ENCODE measurements at places on chromosomes 12 and 14.

DNA sequence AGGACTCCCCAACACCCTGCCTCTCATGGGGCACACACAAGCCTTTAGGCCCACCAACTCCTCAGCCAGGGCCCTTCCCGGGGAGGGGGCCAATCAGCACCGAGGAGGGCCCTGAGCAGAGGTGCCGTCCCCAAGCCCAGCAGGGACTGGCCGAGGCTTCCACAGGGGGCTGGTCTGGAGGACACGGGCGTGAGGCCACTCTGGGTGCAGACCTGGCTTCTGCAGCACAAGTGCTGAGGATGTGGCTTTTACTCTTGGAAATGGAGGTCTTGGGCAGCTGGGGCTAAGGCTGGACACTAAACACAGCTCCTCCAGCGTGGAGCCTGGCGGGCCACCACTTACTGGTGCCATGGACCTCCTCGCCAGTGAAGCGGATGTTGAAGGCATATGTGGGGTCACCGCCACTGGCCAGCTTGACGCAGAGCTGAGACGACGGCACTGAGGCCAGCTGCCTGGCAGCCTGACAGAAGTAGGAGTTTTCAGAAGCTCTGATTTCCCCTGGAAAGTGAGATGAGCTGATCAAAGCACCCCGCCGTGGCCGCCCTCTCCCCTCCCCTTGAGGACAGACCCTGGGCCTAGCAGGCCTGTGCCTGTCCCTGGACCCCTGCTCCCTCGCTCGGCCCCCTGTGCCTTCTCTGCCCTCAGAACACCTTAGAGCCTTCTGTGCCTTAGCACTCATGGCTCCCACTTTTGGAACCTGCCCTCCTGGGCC is 44.0 kb downstream of the TRAFD1 start:
- H3K4me1 ChIP-seq = peaks cover 3% of the 10 kb centered on the region
- peak overlapping the region; percentile 44 for H3K27ac ChIP-seq
- no peaks in the 10 kb centered on the region for H3K36me3 ChIP-seq
- DNase-seq = no peak

DNA sequence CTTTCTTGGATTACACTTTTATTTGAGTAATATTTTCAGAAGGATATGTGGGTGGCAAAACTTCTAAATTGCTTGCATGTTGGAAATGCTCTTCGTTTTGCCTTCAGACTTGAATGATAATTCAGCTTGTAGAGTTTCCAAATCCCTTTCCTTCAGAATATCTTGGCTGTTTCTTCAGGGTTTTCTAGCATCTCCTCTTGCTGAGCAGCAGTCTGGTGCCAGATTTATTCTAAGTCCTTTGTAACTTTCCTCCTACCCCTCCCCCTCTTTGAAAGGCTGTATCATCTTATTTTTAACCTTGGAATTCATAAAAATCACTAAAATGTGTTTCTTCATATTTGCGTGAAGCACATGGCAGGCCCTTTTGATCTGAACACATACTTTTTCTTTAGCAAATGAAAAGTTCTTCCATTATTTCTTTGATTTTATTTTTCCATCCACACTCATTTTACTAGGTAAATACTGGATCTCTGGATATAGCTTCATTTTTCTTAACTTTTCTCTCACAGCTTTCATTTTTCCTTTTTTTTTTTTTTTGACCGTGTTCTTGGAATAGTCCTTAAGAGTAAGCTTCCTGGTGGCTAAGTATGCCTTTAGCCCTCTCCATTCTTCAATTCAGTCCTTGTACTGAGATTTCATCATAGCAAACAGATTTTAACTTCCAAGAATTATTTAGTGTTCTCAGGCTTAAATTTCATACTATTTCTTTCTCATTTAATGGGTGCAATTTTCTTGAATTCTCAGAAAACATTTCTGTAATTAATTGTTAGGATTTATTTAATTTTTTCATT is 102.0 kb downstream of the SLC38A4 start:
- H3K36me3 ChIP-seq = no peaks in the 10 kb centered on the region
- no peak overlapping the region for H3K4me3 ChIP-seq
- peaks cover 4% of the 10 kb centered on the region for H3K27me3 ChIP-seq
- DNase-seq = no peak
- H3K27ac ChIP-seq = no peak overlapping the region

- DNase-seq = no peak
- H3K27me3 ChIP-seq = no peaks in the 10 kb centered on the region
- H3K4me1 ChIP-seq = no peaks in the 10 kb centered on the region
- H3K36me3 ChIP-seq = peaks cover 2% of the 10 kb centered on the region
- H3K4me3 ChIP-seq = no peak overlapping the region
- no peak overlapping the region for H3K27ac ChIP-seq
Observed at GRCh38 chr12:111741235-111741812, 25.4 kb upstream of the ALDH2 start.

DNA sequence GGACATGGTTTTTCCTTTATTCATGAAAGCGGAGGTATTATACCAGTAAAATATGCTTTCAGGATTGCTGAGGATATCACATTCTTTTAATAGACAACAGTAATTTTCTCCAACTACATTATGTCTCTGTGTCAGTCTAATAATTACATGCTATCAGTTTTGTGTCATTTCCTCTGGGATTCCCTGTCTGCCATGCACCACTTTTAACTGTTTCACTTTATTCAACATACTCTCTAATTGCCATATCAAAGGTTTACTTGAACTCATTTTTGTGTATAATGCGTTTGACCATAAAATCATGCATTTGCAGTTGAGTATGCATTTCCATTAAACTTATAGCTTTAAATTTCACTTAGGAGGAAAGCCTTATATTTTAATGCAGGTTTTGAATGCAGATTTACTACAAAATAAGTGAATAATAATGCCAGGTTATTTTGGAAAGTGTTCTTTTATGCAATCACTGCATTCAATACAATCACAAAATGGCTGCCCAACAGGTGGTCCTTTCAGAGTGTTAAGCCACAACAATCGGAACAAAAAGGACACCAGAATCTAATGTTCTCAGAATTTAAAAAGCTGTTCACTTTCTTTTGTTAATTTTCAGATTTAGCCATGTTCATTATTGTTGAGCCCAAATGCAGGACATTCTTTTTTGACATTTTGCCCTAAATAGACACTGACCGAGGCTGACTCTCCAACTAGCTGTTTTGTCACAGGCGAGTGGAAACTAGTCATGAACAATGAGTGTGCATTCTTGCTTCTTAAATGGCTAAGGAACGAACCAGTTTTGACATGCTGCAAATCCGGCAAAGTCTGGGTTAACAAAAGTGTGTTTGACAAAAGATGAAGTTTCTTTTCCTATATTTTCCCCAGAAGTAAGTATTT is 40.9 kb downstream of the MBIP start:
- no peak overlapping the region for H3K4me3 ChIP-seq
- peaks cover 6% of the 10 kb centered on the region for H3K4me1 ChIP-seq
- H3K27me3 ChIP-seq = peaks cover 46% of the 10 kb centered on the region
- H3K27ac ChIP-seq = no peak overlapping the region
- H3K36me3 ChIP-seq = no peaks in the 10 kb centered on the region

DNA sequence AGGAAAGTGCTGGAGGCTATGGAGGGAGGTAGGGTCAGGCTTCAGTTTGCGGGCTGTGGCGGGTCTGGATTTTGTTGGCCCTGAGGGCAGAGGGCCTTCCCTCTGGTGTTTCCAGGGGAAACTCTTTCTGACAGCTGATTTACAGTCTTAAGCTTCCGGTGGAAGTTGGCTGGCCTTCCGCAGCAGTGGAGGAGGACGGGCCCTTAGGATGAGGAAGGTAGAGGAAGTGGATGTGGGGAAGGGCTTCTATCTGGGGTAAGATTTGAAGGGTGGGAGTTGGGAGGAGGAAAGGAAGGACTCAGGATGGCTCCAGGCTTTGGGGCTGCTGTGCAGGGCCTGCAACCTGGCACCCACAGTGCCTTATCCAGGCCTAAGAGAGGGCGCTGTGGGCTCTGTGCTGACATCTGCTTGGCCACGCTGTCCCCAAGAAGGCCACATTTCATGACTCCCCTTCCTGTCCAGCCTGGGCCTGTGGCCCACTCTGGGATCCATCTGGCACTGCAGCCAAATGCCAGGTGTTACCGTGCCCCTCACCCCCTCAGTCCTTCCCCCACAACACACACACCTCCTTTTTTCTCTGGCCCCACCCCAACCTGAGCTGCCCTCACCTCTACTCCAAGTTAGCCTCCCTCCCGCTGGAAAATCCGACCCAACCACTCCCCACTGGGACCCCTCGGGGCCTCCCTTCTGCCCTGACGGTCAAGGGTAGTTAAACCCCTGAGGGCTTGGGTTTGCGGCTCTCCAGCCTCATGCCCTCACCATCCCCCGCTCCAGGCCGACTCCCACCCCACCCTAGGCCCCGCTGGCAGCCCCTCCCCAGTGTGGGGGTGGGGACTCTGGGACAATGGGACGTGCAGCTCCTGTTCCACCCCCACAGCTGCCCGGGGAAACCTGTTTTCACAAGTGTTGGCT is 7.7 kb upstream of the PPP1R13B start:
- no peak overlapping the region for H3K27ac ChIP-seq
- H3K36me3 ChIP-seq = no peaks in the 10 kb centered on the region
- peaks cover 3% of the 10 kb centered on the region for H3K4me1 ChIP-seq
- H3K27me3 ChIP-seq = no peaks in the 10 kb centered on the region

DNA sequence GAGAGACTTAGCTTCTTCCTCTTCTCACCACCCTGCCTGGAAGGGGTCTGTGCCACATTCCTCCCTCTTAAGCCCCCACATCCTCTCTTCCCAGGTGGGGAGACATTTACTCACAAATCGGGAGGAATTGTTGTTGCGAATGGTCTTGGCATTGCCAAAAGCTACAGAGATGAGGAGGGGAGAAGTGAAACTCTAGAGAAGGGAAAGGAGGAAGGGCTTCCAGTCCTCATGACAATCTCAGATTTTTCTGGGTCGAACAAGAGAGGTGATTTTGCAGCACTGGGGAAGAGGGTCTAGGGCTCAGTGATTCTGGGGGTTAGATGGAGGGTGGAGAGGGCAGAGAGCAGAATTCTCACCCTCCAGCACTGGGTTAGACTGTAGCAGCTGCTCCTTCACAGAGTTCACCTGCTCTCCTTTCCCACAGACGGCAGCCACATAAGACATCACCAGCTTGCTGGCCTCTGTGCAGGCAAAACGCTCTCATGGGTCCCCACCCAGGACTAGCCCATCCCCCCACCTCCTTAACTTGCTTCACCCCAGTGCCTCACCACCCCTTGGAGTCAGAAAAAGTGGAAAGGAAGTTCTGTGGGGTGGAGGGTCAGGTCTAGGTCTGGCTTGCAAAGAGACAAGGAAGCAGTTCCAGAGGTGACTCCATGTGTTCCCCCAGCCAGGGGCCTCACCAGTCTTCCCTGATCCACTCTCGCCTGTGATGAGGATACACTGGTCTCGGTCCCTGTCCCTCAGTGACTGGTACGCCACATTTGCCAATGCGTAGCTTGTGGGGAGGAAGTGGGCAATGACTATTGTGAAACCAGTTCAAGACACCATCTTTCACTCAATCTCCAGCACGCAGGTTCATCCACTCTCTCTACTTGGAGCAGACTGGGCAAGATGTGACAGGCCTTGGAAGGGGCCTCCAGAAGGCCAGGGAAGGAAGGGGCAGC is 2.7 kb downstream of the MYO1A start:
- H3K36me3 ChIP-seq = no peaks in the 10 kb centered on the region
- peak; percentile 89 for DNase-seq
- H3K4me3 ChIP-seq = peak overlapping the region; percentile 24
- H3K4me1 ChIP-seq = peaks cover 37% of the 10 kb centered on the region

GRCh38 chr12:12486661-12487240 is 75.9 kb downstream of the DUSP16 start:
- no peak overlapping the region for H3K4me3 ChIP-seq
- peak; percentile 52 for DNase-seq
- H3K27ac ChIP-seq = peak overlapping the region; percentile 69
- H3K4me1 ChIP-seq = peaks cover 50% of the 10 kb centered on the region

GRCh38 chr12:11780521-11781101 is 131.1 kb downstream of the ETV6 start:
- DNase-seq = no peak
- H3K4me3 ChIP-seq = no peak overlapping the region
- peaks cover 32% of the 10 kb centered on the region for H3K4me1 ChIP-seq
- H3K27ac ChIP-seq = no peak overlapping the region
- H3K36me3 ChIP-seq = peaks cover 13% of the 10 kb centered on the region

GRCh38 chr14:73576391-73576790 is 7.4 kb downstream of the ACOT2 start:
- peaks cover 17% of the 10 kb centered on the region for H3K36me3 ChIP-seq
- peaks cover 3% of the 10 kb centered on the region for H3K4me1 ChIP-seq
- no peak overlapping the region for H3K27ac ChIP-seq
- no peak for DNase-seq

DNA sequence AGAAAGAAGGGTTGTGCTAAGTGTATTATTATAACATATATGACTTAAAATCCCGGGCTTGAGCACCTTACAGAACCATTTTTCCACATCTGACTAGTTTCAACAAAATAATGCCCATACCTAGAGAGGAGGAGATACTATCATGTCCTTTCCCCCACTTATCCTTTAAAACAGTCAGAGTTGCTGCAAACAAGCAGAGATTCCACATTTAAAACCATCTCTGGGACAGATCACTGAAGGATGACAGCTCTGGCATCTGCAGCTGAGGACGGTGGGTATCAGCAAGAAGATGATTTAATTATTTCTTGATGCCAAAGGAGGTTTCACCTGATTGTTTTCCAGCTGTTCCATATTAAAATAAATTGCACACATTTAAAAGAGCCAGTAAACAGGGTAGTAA is 328.0 kb upstream of the TMTC1 start:
- H3K27me3 ChIP-seq = no peaks in the 10 kb centered on the region
- no peak for DNase-seq
- no peak overlapping the region for H3K4me3 ChIP-seq
- no peaks in the 10 kb centered on the region for H3K4me1 ChIP-seq
- H3K27ac ChIP-seq = no peak overlapping the region
- H3K36me3 ChIP-seq = no peaks in the 10 kb centered on the region

GRCh38 chr12:16611146-16611545 is 5.2 kb upstream of the LMO3 start:
- H3K36me3 ChIP-seq = no peaks in the 10 kb centered on the region
- DNase-seq = no peak
- H3K4me1 ChIP-seq = no peaks in the 10 kb centered on the region
- no peak overlapping the region for H3K27ac ChIP-seq

DNA sequence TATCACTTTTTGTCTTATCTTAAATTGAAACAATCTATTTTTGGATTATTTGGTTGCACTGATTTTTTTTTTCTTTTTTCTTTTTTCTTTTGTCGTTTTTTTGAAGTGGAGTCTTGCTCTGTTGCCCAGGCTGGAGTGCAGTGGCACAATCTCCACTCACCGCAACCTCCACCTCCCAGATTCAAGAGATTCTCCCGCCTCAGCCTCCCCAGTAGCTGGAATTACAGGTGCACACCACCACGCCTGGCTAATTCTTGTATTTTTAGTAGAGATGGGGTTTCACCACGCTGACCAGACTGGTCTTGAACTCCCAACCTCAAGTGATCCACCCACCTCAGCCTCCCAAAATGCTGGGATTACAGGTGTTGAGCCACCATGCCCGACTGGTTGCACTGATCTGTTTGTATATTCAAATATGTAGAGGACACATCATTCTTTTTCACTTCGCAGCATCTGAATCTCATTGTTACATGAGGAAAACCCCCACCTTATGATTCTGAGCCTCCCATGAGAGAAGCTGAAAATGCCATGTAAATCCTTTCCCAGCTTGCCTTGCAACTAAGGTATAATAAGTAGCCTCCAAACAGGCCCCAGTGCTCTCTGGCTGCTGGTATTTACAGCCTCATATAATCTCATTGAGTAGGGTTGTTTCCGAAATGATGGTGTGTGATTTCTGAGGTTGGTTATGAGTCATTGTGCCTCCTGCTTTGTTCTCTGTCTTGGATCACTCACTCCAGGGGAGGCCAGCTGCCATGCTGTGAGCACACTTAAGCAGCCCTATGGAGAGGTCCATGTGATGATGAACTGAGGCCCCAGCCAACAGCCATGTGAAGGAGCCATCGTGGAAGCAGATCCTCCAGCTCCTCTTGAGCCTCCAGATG is 5.2 kb upstream of the HSP90B1 start:
- H3K36me3 ChIP-seq = no peaks in the 10 kb centered on the region
- DNase-seq = peak; percentile 76
- peaks cover under 1% of the 10 kb centered on the region for H3K27me3 ChIP-seq
- peaks cover 37% of the 10 kb centered on the region for H3K4me1 ChIP-seq
- H3K4me3 ChIP-seq = peak overlapping the region; percentile 27
- peak overlapping the region; percentile 64 for H3K27ac ChIP-seq
